ENCODE measurements at places on chromosomes 2 and 18.

DNA sequence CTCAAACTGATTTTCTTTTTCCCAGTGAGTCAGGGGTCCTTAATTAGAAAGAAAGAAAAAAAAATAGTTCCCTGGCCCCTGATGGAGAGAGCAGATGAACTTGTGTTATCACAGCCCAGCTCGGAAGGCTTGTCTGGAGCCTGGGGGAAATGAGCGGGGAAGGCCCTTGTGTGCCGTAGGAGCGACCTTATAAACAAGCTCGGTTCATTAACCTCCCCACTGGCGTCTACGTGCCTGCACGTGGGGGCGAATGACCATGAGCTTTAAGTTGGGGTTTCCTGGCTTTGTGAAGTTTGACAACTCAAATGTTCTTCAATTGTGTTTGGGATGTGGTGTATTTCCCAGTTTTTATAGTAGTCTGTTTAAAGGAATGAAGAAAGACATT lies 69.5 kb downstream of the EPAS1 start:
- DNase-seq: no peak
- H3K27me3 ChIP-seq: no peaks in the 10 kb centered on the region
- no peak overlapping the region for H3K27ac ChIP-seq
- peaks cover 61% of the 10 kb centered on the region for H3K4me1 ChIP-seq

DNA sequence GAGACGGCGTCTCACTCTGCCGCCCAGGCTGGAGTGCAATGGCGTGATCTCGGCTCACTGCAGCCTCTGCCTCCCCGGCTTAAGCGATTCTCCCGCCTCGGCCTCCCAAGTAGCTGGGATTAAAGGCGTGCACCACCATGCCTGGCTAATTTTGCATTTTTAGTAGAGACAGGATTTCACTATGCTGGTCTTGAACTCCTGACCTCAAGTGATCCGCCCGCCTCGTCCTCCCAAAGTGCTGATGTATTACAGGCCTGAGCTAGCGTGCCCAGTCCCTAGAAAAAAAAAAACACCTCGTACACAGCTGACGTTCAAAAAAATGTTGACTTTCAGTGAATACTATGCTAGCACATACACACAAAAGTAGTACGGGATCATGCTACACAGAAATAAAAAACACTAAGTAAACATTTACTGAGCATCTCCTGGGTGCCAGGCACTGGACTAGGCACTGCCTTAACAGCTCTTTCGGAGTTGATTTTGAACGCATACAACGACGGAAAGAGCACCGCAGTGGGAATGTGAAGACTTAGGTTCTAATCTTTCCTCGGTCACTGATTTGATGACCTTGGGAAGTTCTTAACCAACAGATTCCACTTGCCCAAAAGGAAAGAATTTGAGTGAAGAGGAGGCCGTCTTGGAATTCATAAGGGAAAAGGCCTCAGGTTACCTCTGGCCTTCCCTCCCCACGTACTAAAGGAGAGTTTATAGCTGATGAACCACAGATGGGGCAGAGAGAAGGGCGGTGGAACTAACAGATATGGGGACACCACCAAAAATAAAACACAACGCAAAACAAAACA lies 1.1 kb downstream of the DNAJC27 start:
- H3K36me3 ChIP-seq: peaks cover 11% of the 10 kb centered on the region
- no peaks in the 10 kb centered on the region for H3K27me3 ChIP-seq
- DNase-seq: peak; percentile 6
- H3K4me1 ChIP-seq: peaks cover 20% of the 10 kb centered on the region
- peak overlapping the region; percentile 100 for H3K27ac ChIP-seq

GRCh38 chr18:21933931-21934765 lies 193.6 kb downstream of the MIB1 start:
- no peak overlapping the region for H3K4me3 ChIP-seq
- H3K4me1 ChIP-seq: no peaks in the 10 kb centered on the region
- no peak for DNase-seq
- no peaks in the 10 kb centered on the region for H3K36me3 ChIP-seq

- H3K27ac ChIP-seq: no peak overlapping the region
- no peak overlapping the region for H3K4me3 ChIP-seq
- H3K4me1 ChIP-seq: no peaks in the 10 kb centered on the region
- H3K27me3 ChIP-seq: no peaks in the 10 kb centered on the region
- no peaks in the 10 kb centered on the region for H3K36me3 ChIP-seq
These were observed 75.0 kb upstream of the MSTN start for GRCh38 chr2:190137561-190137960.

DNA sequence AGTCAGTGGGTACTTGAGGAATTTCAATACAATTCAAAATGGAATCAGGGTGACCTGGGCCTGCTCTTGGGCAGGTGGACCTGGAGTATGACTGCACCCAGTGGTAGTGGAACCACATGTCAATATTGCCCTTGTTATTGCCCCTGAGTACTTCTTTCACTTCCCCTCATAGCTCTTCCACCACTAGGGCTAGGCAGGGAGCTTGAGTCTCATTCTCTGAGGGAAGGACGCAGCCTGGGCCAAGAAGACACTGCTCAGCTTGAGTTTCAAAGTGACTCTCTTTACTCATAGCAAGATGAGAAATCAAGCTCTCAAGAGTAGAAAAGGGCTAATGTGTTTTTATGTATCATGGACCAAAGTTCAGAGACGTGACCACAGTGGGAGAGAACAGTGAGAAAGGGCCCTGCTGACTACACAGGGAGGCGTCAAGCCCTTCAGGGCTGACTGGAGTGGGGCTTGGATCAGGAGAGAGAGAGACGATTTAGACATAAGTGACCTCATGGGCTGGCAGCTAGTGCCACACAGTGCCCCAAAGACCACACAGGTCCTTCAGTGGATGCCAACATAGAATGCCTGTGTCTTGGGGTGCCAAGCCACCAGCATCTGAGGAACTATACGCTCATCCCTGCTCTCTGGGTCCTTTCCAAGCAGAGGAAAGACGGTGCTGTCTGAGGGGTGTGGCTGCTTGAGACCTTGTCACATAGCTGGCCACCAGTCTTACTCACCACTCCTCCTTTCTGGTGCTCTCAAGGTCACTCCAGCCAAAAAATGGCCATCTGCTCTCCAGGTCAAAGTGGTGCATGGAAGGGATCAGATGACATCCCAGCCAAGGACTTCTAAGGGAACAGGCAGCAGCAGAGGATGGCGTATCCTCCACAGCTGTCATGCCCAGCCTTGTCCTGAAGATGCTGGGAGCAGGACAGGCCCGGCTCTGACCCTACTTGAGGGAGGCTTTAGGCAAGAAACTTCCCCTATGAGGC lies 13.0 kb downstream of the PTMA start:
- no peaks in the 10 kb centered on the region for H3K27me3 ChIP-seq
- no peaks in the 10 kb centered on the region for H3K36me3 ChIP-seq
- DNase-seq: no peak
- H3K4me3 ChIP-seq: no peak overlapping the region

DNA sequence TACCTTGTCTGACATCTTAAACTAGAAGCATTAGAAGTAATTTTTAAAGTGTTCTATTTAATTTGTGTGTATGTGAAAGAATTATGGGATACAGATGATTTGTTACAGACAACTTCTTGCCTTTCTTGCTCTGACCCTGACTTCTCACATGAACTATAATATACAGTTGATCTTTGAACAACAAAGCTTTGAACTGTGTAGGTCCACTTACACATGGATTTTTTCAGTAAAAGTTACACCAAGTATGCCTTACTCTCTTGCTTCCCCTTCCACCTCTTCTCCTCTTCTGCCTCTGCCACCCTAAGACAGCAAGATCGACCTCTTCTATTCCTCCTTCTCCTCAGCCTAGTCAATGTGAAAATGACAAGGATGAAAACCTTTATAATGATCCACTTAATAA lies 42.2 kb downstream of the SLC40A1 start:
- peaks cover 7% of the 10 kb centered on the region for H3K4me1 ChIP-seq
- DNase-seq: no peak
- H3K27me3 ChIP-seq: no peaks in the 10 kb centered on the region
- H3K4me3 ChIP-seq: no peak overlapping the region

GRCh38 chr2:16072638-16073290 lies 132.4 kb downstream of the MYCN start:
- no peaks in the 10 kb centered on the region for H3K4me1 ChIP-seq
- no peaks in the 10 kb centered on the region for H3K36me3 ChIP-seq
- no peaks in the 10 kb centered on the region for H3K27me3 ChIP-seq

GRCh38 chr2:170190172-170190571 lies 12.2 kb downstream of the MYO3B start:
- H3K27me3 ChIP-seq: no peaks in the 10 kb centered on the region
- H3K27ac ChIP-seq: no peak overlapping the region
- H3K36me3 ChIP-seq: no peaks in the 10 kb centered on the region
- no peak overlapping the region for H3K4me3 ChIP-seq
- H3K4me1 ChIP-seq: no peaks in the 10 kb centered on the region

GRCh38 chr18:37252854-37253393 lies 312.7 kb downstream of the CELF4 start:
- DNase-seq: no peak
- no peaks in the 10 kb centered on the region for H3K36me3 ChIP-seq
- H3K27ac ChIP-seq: no peak overlapping the region
- H3K27me3 ChIP-seq: peaks cover 44% of the 10 kb centered on the region
- H3K4me1 ChIP-seq: peaks cover 9% of the 10 kb centered on the region

DNA sequence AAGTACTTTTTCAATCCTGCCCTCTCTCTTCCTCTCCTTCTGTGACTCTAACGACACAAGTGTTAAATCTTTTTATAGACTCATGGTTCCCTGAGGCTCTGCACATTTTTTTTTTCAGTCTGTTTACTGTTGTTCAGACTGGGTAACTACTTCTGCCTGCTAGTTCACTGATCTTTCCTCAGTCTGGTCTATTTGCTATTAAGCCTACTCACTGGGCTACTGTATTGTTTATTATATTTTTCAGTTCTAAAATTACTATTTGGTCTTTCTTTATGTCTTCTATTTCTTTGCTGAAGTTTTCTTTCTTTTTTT lies 21.3 kb downstream of the PPP3R1 start:
- no peak overlapping the region for H3K4me3 ChIP-seq
- no peaks in the 10 kb centered on the region for H3K36me3 ChIP-seq
- H3K27ac ChIP-seq: peak overlapping the region; percentile 1
- no peak for DNase-seq
- H3K4me1 ChIP-seq: peaks cover 8% of the 10 kb centered on the region
- H3K27me3 ChIP-seq: no peaks in the 10 kb centered on the region

GRCh38 chr2:128179461-128179755 lies 88.4 kb downstream of the UGGT1 start:
- H3K4me1 ChIP-seq: peaks cover 3% of the 10 kb centered on the region
- no peaks in the 10 kb centered on the region for H3K27me3 ChIP-seq
- H3K36me3 ChIP-seq: peaks cover 50% of the 10 kb centered on the region
- H3K27ac ChIP-seq: no peak overlapping the region
- H3K4me3 ChIP-seq: no peak overlapping the region
- DNase-seq: no peak

DNA sequence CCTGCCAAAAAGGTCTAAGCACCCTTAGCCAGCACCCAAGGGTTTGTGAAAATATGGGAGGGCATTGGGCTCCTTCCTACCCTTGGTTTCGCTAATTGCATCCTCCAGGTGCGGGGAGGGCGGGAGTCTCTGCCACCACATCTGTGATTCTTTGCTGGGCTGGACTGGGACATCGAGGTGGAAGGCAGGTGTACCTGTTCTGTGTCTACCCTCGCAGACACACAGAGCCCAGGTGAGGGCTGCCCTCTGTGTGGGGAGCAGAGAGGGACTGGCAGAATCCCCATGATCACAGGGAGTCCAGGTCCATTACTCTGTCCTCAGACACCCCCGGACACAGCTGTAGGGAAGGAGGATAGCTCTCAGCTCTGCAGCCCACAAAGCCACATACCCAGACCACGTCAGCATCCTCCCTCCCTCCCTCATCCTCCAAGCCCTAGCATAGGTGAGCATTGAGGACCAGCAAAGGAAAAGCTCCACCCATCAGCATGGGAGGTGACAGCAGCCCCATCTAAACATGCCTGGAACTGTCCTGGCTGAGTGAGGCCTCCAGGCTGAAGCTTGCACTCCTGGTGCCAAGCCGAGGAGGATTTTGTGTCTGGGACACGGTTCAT lies 49.8 kb downstream of the PLB1 start:
- H3K27me3 ChIP-seq: no peaks in the 10 kb centered on the region
- H3K4me1 ChIP-seq: no peaks in the 10 kb centered on the region
- no peak overlapping the region for H3K27ac ChIP-seq
- H3K4me3 ChIP-seq: no peak overlapping the region
- no peak for DNase-seq
- H3K36me3 ChIP-seq: no peaks in the 10 kb centered on the region

DNA sequence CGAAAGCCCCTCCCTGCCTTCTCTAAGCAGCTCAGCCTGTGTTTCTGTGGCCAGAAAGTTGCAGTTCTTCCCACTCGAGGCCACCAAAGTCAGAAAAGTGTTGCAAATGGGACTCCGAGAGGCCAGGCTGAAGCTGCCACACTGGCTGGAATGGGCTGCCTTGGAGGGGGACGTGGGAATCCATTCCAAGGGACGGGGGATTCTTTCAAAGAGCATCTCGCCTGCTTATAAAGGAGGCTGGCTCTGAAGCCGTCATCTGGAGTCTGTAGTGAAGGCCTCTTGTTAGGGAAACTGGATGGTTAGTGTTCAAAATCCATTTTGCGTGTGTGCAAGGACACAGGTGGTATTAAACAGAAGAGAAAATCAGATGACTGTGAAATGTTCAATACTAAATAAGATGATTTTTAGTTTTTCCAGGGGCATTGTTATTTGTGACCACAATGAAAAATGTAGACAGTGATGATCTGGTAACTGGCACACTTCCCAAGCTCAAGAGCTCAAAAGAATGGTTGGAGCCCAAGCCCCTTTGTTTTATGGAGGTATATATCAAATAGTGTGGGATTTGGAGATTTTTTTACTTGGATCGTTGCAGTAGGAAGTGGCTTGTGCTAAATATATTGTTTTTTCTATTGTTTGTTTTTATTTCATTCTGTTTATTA lies 782 bp downstream of the FAM228B start:
- DNase-seq: no peak
- peak overlapping the region; percentile 76 for H3K27ac ChIP-seq
- no peaks in the 10 kb centered on the region for H3K27me3 ChIP-seq
- H3K4me3 ChIP-seq: peak overlapping the region; percentile 82
- no peaks in the 10 kb centered on the region for H3K36me3 ChIP-seq

DNA sequence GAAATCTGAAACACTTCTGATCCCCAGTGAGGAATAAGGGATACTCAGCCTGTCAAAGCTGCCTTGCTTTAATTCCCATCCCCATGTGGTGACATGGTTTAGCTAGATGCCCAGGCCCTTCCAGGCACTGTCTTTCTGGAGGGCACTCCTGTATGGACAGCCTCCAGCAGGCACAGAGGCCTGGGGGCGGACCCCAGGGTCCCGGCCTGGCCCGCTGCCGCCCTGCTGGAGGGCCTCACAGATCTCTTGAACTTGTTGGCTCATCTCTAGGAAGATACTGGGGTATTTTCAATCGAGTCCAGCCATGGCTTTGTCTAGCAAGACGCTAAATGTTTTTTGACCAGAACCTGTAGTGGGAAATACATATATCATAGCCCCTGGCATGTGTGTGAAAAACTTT lies 21.0 kb upstream of the CNNM3 start:
- no peak overlapping the region for H3K4me3 ChIP-seq
- H3K4me1 ChIP-seq: peaks cover 6% of the 10 kb centered on the region
- no peak for DNase-seq
- H3K36me3 ChIP-seq: peaks cover 30% of the 10 kb centered on the region

Data from common myeloid progenitor, CD34-positive (primary cell).